NCI-H2171 treated with DMSO at 0.1 percent for 48 hours (cell line): ENCODE measurements at places on chromosomes 12 and 14.

GRCh38 chr14:98368221-98368620 lies 903.8 kb downstream of the BCL11B start:
- no peak for DNase-seq

DNA sequence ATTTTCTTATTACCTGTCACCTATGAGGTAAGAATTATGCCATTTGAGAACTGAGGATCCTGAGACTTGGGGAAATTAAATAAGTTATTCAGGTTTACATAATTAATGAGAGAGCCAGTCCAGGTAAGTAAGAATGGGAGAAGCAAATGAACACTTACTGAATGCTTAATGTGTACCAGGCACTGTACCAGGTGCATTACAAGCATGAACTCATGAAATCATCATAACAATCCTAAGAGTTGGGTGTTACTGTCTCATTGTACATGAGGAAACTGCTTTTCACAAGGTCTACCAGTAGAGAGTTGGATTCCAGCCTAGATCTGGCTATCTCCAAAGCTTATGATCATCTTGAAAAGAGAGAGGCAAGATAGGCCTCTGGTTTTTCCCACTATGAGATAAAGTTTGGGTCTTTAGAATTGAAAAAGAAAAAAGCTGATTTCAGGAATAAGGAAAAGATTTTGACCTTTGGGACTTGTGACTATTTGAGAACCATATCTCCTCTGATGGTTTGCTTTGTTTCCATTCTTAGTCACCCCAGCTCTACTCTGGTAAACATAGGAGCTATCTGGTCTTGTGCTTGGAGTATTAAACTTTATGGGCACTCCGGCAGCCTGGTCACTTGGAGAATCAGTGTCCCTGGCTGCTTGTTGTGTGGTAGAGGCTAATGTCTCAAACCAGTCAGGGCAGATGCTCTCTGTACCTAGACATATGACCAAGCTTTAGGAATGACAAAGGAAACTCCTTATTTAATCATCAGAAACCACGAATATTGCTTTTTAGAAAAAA lies 48.0 kb downstream of the PTHLH start:
- no peak for DNase-seq

GRCh38 chr12:108629824-108630476 lies 3.7 kb downstream of the SELPLG start:
- DNase-seq, result no peak

GRCh38 chr14:50769863-50770500 lies 61.0 kb downstream of the NIN start:
- DNase-seq, result no peak

- DNase-seq, result peak; percentile 78
Observed at GRCh38 chr12:96061864-96062453, 26.6 kb upstream of the LTA4H start.

DNA sequence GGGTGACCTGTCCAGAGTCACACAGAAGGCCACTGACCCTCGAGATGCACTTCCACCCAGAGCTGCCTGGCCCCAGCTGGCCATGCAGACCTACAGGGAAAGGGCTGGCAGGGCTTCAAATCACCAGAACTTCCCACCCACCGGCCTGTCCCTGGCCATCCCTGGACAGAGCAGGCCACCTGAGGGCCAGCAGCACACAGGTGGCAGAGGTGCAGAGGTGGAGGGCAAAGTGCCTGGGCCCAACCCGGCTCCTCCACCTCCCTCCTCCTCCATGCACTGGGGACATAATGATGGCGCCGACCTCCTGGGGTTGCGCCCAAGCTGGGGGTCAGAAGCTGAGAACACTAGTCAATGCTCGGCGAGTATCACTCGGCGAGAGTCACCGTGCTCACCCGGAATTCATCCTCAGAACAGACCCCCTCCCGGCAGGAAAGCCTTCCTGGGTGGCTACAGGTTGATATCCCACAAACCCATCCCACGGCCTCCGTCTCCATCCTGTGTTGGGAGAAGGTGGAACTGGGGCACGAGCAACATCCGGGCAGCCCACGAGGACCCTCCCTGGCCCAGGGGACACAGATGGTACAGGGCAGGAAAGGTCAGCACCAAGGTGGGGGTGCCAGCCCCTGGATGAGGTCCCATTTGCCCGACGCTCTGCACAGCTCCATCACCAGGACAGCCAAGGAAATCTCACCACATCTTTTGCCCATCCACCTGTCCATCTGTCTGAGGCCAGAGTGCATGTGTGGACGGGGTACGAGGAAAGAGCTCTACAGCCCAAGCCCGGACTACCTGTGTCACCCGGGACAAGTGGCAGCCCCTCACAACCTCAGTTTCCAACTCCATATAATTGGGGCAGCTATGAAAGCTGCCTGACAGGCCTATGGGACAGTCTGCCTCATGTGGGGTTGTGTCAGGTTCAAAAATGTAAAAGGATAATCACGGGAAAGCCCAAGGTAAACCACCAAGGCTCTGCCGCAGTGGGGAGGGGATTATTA lies 10.8 kb downstream of the BEGAIN start:
- DNase-seq, result no peak

DNA sequence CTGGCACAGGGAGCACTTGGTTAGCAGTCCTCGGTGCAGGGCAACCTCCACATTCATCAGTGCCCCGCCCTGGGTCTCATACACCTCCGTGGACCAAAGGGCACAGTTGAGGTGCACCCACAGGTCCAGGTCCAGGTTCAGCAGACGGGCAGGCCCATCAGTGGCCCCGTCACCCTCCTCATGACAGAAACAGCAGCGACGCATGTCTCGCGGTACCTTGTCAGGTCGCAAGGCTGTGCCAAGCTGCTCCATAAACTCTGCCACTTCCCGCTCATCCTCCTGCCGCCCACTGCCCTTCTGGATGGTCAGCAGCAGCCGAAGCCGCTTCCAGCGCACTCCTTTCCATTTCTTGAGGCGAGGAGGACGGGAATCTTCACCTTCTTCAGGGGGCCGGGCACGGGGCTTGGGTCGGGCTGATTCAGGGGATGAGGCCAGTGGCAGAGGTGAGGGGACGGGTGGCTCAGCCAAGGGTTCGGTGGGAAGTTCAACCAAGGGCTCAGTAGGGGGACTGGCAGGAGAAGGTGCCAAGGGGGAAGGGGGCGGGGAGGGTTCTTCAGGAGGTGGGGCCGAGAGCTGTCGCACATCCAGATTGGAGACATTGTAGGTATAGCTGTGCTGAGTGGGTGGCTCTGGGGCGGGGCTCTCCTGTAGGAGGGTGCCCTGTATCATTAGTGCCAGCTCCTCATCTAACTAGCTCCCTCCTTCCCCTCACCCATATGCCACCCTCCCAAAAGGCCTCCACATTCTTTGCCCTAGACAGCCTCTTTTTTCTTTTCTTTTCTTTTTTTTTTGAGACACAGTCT lies 8.3 kb upstream of the PRKAG1 start:
- no peak for DNase-seq

- DNase-seq, result no peak
Observed at GRCh38 chr12:102824218-102824835, 92.7 kb downstream of the PAH start.

DNA sequence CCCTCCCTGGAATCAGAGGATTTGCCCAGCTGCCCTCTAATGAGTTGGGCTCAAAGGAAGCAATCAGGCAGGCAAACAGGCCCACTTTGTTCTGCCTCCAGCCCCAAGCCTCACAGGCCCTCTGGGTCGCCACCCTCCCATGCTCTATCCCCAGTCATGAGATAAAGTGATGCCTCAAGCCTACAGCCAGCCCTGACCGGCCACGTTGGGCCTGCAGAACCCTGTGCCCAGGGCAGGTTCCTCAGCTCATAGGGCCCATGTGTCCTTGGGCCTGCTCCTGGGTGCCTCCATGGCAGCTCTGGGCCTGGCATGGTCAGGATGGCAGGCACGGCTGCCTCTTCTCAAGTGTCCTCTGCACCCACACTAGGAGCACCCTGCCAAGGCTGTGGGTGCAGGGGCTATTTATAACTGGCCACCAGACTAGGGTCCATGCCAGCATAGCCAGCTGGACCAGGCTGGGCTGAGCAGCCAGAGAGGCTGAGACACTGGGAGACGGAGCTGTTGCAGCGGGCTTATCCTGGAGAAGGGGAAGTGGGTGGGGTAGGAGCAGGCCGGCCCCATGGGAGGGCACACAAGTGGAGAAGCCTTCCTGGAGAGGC lies 20.2 kb downstream of the HDAC7 start:
- DNase-seq, result no peak

GRCh38 chr12:67202678-67203012 lies 66.5 kb upstream of the CAND1 start:
- DNase-seq, result no peak

DNA sequence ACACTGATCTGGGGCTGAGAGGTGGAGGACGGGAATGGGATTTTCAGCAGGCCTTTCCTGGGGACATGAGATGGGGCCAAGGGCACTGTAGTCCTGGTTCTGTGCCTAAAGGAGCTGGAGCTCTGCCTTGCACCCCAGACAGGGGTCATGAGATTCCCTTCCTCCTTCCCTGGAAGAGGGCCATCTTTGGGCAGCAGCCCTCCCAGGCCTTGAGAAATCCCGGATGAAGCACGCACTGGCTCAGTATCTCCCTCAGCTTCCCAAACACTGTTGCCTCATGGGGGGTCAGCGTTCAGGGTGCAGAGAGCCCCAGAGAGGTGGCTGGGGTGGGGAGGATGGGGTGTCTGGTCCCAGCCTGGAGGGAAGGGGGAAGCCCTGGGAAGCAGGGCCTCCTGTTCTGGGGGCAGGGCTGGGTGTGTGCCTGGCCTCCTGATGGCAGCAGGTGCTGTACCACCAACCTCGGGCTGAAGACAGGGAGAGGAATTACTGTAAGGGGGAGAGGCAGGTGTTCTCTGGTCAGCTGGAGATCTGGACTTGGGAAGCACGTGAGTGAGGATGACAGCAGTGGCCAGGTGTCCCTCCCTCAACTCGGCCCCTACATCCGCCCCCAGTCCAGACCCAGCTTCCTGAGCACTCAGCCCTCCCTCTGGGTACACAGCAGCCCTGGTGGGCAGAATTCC lies 8.4 kb upstream of the NR4A1 start:
- no peak for DNase-seq

- peak; percentile 99 for DNase-seq
Observed at GRCh38 chr12:27747111-27747820, 32.8 kb upstream of the KLHL42 start.

DNA sequence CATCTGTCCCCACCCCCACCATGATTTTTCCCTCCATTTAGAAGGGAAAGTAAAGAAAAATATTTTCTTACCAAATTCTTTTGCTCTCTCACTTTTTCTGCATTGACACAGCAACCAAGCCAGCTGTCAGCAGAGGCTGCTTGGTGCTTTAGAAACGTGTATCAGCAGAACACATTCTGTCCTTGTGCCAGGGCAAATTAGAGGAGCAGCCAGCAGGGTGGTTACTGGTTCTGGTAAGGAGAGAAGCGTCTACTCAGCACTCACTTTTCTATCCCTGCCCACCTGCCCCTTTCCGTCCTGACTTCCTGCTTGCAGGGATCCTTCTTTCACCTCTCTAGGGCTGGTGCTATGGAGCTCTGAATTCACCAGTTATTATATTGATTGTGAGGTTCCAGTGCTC lies 327.5 kb upstream of the PDE3A start:
- DNase-seq, result no peak

GRCh38 chr12:42473130-42473529 lies 116.4 kb downstream of the PRICKLE1 start:
- DNase-seq, result no peak

- no peak for DNase-seq
Observed at GRCh38 chr12:12072064-12072760, 1.5 kb downstream of the BCL2L14 start.

- DNase-seq, result no peak
Observed at GRCh38 chr14:64645220-64645892, 58.9 kb upstream of the PLEKHG3 start.

DNA sequence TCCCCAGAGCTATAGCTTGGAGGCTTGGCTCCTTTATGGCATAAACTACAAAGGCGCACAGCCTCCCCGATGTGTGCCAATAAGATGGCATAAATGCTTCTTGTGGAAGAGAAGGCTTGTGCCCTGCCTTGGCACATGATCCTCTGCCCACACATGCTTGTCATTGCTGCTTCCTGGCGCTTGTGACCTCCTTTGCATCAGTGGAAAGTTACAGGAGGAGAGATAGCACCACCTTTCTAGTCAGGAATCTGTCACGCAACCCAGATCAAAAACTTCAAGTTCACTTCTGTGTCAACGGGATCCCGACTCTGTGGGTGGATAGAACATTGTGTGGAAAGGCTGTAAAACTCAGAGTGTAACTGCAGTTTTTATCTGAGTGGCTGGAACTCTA lies 183.8 kb upstream of the HIF1A start:
- no peak for DNase-seq

GRCh38 chr14:86798330-86798729 lies 1194.7 kb downstream of the GALC start:
- no peak for DNase-seq

- DNase-seq, result no peak
Observed at GRCh38 chr14:99242816-99243721, 28.9 kb downstream of the BCL11B start.

GRCh38 chr14:104554608-104555429 lies 24.7 kb upstream of the C14orf180 start:
- DNase-seq, result no peak

- no peak for DNase-seq
Observed at GRCh38 chr12:94285943-94286582, 137.7 kb downstream of the PLXNC1 start.

- DNase-seq, result no peak
Observed at GRCh38 chr14:100910888-100911664, 7.6 kb upstream of the RTL1 start.

- DNase-seq, result no peak
Observed at GRCh38 chr14:85529803-85530574, at the start of gene FLRT2. FLRT2 (plus strand) TSS chr14:85530144; CDS start chr14:85621515, 91,371 bp downstream.

DNA sequence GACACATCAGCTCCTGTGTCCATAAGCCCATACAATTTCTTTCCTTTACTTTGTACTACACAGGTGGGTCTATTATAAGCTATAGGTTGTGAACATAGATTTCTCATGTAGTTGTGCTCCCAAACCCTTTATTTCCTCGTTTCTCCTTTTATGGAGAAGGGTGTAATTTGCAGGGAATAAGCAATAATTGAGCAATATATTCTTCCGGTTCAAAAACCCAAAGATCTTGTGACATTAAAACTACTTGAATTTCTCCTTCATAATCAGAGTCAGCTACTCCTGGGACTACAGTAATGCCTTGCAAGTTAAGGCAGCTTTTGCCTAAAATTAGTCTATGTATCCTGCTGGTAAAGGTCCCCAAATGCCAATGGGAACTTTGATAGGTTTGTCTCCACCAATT lies 19.1 kb upstream of the MAPKAPK5 start:
- DNase-seq, result no peak

DNA sequence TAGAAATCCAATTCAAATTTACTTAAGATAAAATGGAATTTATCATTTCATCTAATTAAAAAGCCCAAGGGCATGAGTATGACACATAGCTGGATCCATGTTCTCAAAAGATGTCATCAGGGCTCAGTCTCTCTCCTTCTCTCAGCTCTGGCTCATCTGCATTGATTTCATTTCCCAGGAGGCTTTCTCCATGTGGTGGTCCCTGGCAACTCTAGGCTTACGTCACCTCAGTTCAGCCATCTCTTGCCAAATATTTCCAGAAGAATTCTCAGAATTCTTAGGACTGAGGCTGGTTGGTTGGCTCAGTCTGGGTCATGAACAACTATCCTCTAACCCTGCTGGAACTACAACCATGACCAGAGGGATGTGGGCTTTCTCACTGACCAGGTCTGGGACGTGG lies 65.3 kb downstream of the FOS start:
- DNase-seq, result no peak

- DNase-seq, result no peak
Observed at GRCh38 chr14:51925980-51926379, 63.4 kb upstream of the RTRAF start.

- DNase-seq, result no peak
Observed at GRCh38 chr12:111431772-111432171, 26.0 kb downstream of the SH2B3 start.

- no peak for DNase-seq
Observed at GRCh38 chr12:52798671-52799504, 3.0 kb upstream of the KRT3 start.
